Bronchial epithelial cell (primary cell): ENCODE measurements at places on chromosomes 3 and 15. TPM values are rescaled to one million over a fixed set of nuclear protein-coding genes. Genes with fewer than 3 reads are reported as not detected.

GRCh38 chr3:54433846-54434245 is 311.5 kb downstream of the CACNA2D3 start:
- no peak for DNase-seq

DNA sequence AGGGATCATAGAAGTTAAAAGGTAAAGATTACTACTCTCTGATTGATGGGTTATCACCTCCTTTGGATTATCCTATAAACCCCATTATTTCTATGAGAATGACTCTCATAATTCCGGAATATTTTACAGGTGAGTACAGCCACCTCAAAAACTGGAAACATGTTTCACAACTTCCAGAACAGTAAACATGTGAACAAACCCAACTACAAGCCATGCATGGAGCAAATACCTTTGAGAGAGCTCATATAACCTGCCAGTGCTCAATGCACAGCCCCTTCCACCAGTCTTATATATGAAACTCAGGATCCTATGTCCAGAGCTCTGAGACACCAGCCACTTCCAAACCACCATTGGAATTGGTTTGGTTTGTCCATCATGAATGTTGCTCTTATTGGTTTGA is 208.0 kb downstream of the MECOM start:
- peak; percentile 92 for DNase-seq

DNA sequence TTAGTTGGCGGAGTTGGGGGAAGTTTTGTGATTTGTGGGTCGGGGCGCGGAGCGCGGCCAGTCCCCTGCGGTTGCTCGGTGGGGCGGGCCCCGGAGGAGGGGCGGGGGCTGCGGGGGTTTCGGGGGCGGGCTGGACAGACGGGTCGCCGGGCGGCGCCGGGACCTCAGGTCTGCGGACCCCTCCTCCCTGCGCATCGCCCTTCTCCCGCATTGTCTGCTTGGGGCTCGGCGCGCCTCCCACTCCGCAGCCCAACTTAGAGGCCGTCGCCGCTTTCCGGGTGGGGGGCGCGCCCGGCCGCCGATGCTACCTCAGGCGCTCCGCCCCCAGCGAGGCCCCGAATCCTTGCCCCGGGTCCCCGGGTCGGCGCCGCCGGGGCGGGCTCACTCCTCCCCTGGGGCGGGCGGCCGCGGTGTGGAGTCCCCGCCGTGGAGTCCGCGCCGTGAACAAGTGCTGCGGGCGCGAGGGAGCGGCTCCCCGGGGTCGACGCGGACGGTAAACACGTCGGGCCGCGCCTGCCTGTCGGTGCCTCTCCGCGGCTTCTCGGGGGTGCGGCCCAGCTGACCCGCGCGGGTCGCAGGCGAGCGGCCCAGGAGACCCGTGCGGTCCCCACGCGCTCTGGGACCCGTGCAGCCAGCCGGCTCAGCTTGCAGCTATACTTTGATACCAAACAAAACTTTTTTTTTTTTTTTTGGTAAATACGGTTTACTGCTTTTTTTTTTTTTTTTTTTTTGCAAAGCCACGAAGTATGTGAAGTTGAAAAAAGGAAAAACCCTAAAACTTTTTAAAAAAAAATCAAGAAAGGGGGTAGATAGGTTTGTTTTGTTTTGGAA is 624 bp downstream of the AKAP13 start:
- no peak for DNase-seq

GRCh38 chr15:70461017-70461416 is 302.3 kb downstream of the UACA start:
- DNase-seq: no peak

DNA sequence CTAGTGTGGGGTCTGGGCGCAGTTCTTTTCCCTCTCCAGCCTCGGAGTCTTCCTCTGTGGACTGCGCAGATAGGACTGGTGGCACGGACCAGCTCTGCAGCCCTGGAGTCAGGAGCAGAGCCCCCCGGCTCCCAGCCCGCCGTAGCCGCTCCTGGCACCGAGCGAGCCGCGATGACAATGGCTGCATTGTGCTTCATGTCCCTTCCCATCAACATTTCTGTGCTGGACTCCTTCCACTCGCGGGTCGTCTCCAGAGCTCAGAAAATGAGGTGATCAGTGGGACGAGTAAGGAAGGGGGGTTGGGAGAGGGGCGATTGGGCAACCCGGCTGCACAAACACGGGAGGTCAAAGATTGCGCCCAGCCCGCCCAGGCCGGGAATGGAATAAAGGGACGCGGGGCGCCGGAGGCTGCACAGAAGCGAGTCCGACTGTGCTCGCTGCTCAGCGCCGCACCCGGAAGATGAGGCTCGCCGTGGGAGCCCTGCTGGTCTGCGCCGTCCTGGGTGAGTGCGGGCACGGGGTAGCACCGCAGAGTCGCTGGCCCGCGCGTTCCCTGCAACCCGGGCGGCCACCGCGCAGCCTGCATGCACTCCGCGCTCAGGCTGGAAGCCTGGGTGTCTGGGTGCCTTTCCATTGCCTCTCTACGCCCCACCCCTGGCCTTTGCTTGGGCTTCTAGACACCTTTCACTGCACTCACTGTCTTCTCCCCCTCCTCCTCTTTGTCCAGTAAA is at the start of gene TF:
Gene TF, plus strand, starts transcription at position 413 of the 731 bp plus-strand sequence. Its CDS starts 48 bp downstream, at position 461.
- DNase-seq: no peak

- no peak for DNase-seq
These were observed 1114.3 kb downstream of the IGSF11 start for GRCh38 chr3:117920253-117920898.

DNA sequence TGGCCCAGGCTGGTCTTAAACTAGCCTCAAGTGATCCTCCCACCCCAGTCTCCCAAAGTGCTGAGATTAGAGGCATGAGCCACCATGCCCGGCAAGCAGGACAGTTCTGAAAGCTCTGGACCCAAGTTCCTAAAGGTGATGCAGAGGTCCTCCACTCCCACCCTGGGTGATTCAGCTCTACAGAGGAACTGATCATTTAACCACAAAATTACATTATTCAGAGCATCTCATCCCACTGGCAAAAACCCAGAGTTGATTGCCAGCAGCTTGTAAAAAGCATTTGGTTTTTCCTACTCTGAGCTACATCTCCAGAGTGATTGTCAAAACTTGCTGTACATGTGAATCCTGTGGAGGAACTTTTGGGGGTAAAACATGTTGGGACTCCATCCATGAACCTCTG is 60.2 kb downstream of the SLTM start:
- peak; percentile 11 for DNase-seq

GRCh38 chr3:19348941-19349564 is 200.7 kb downstream of the KCNH8 start:
- peak; percentile 41 for DNase-seq

DNA sequence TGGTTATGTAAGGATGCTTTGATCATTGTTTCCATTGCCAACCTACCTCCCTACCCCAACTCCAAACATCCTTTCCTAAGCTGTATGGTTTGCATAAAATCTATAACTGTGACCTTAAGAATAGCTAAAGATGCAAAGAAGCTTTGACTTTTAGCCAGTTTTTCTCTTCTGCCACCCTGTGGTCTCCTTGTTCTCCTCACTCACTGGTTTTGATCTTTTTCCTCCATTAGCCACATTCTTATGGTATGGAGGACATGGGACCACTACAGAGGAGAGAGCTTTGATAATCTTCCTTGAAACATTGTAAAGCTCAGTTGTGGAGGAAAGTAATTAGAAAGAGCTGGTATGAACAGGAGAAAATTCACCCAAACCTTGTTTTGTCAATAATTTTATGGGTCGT is 115.9 kb downstream of the NEK11 start:
- DNase-seq: peak; percentile 1

Gene KBTBD12
- under 0.01 TPM in 2 replicates for total RNA-seq

Gene LIPH
- 1.8 and 5.6 TPM in 2 replicates for total RNA-seq
